ENCODE measurements at places on chromosomes 7 and 10. TPM values are rescaled to one million over a fixed set of nuclear protein-coding genes. Genes with fewer than 3 reads are reported as not detected.

Gene LBX1
- total RNA-seq = not detected

Gene MRC1
- 0.03 TPM for total RNA-seq

Gene TRIM74
- total RNA-seq = 0.27 TPM

Gene NYAP1
- total RNA-seq = 0.98 TPM

Gene HTR7
- 0.10 TPM for total RNA-seq

Gene PILRA
- total RNA-seq = 5.2 TPM

Gene ADAMTS14
- total RNA-seq = 0.12 TPM

Gene TFR2
- 2.9 TPM for total RNA-seq

Gene NT5C2
- 94.9 TPM for total RNA-seq

Gene DDX56
- 107 TPM for total RNA-seq

Gene LIPM
- not detected for total RNA-seq

Gene HMX2
- 0.10 TPM for total RNA-seq

Gene HPSE2
- not detected for total RNA-seq

Gene GSTO2
- 1.4 TPM for total RNA-seq

Gene GNG11
- total RNA-seq = 35.6 TPM

Gene BTBD16
- 0.52 TPM for total RNA-seq

Gene TMEM273
- not detected for total RNA-seq

Gene ABCB4
- total RNA-seq = not detected

Gene PNLIPRP2
- 0.09 TPM for total RNA-seq

Gene COG5
- total RNA-seq = 10.4 TPM

Gene CADPS2
- 0.07 TPM for total RNA-seq

Gene ZCCHC24
- total RNA-seq = 5.1 TPM

Gene ACBD5
- total RNA-seq = 29.3 TPM

Gene TAS2R4
- 0.26 TPM for total RNA-seq

Gene FAM13C
- total RNA-seq = not detected

Gene UROS
- 60.7 TPM for total RNA-seq

Gene INMT
- not detected for total RNA-seq

Gene NCF1
- total RNA-seq = 0.12 TPM

Gene LEP
- total RNA-seq = not detected

Gene UPK3B
- 17.4 TPM for total RNA-seq

Gene CYP2E1
- not detected for total RNA-seq

Gene ZNF425
- 1.0 TPM for total RNA-seq

Gene TRIM4
- 26.4 TPM for total RNA-seq

Gene C10orf90
- total RNA-seq = 2.8 TPM

Gene NME8
- total RNA-seq = not detected

Gene OPALIN
- total RNA-seq = not detected

Gene MEOX2
- total RNA-seq = not detected

Gene TIMM23
- total RNA-seq = 152 TPM

Gene SMKR1
- 7.1 TPM for total RNA-seq

Gene CNNM2
- total RNA-seq = 5.0 TPM

Gene ADGRA1
- total RNA-seq = 0.02 TPM

Gene SLC18A3
- total RNA-seq = not detected

Gene MOSPD3
- 22.1 TPM for total RNA-seq

Gene VWDE
- total RNA-seq = 0.31 TPM

Data from A549 treated with CpdA at 1 μM for 4 hours (cell line).